Heart left ventricle (tissue), 16 donors: ENCODE measurements at places on chromosomes 7 and 10.

DNA sequence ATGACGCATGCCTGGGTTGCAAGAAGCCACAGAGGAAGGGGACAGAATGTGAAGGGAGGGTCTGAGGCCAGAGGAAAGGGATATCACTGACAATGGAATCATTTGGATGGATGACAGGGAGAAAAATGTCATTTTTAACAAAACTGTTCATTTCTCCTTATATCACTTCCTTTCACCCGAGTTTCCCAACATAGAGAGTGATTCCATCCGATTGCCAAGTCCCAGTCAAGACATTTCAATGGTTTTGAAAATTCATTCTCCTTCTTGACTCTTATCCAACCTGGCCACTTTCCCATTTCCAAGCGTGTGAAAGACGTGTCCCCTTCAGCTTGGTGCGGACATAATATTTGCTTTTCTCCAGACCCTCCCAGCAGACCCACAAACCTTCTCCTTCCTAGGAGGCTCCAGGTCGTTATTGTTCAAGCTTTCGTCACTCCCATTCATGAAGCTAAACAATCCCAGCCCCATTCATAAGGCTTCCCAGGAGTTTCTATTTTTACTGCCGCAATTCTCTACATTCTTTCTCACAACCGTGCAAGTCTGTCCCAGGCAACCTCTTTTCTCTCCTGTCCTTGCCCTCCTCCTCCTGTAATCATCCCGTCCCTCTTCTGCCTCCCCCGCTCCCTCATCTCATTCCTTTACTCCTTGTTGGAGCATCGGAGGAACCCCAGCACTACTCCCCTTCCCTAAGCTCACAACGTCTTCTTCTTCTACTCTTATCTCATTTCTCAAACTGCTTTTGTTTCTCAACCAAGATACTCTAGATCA lies 301.3 kb upstream of the KLF6 start:
- DNase-seq = peak; percentile 64

DNA sequence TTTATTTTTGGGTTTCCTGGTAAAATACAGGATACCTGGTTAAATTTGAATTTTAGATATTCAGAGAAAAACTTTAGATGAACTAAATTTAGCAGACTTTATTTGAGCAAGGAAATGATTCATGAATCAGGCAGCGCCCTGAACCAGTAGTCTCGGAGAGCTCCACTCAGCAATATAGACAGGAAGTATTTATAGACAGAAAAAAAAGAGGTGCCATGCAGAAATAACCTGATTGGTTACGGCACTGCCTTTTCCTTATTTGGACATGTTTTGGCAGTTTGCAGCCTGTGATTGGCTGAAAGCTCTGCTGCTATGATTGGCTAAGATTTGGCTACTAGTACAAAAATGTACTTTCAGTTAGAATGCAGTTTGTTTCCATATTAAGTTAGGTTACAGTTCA lies 198.3 kb upstream of the DKK1 start:
- no peak for DNase-seq

DNA sequence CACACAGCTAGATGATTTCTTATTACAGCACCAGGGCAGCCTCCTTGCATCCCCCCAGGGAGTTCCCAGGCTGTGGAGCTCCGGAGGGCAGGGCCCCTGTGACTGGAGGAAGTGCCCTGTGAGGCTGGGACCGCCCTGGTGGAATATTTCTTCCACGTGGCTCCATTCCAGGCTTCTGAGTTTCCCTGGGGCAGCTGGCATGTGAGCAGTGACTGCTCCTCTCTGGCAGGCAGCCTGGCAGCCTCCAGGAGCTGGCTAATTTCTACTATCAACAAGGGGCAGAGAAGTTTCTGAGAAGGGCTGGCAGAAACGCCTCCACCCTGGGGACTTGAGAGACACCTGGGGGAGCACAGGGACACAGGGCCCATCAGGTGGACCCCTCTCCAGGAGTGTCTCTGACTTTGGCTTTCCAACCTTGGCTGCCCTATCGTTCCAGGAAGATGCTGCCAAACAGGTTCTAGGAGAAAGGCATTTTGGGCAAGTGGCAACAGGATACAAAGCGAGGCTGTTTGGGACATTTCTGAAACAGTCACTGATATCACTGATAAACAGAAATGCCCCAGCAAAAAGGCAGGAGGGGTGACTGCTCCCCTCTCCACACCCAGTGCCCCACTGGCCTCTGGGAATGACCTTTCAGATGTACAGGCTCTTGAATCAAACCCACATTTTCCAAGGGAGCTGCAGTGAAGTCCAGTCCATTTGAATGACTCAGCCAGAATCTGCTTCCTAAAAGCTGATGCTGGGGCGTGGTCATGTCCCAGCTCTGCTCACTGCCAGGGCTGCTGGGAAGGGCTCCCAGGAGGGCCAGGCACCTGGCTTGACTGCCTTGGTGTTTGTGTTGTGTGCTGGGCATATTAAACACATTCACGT lies 16.1 kb downstream of the MYOF start:
- DNase-seq = peak; percentile 83

GRCh38 chr10:46033602-46034011 lies 3.2 kb upstream of the NCOA4 start:
- no peak for DNase-seq

DNA sequence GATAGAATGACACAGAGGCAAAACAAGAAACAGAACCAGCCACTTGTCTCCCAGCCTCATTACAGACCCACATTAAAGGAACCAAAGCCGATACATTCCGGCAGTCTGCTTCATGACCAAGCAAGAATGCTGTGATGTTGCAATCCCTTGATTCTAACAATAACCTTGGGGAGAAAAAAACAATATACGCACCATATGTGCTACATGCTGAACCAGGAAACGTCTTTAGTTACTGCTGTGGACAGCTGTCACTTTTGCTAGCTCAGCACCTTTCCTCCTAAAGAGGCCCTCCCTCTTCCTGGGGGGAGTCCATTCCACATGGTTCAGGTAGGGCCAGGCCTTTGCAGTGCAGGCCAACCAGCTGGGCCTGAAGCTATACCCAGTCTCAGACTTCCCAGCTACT lies 79.1 kb downstream of the PRTFDC1 start:
- peak; percentile 20 for DNase-seq

DNA sequence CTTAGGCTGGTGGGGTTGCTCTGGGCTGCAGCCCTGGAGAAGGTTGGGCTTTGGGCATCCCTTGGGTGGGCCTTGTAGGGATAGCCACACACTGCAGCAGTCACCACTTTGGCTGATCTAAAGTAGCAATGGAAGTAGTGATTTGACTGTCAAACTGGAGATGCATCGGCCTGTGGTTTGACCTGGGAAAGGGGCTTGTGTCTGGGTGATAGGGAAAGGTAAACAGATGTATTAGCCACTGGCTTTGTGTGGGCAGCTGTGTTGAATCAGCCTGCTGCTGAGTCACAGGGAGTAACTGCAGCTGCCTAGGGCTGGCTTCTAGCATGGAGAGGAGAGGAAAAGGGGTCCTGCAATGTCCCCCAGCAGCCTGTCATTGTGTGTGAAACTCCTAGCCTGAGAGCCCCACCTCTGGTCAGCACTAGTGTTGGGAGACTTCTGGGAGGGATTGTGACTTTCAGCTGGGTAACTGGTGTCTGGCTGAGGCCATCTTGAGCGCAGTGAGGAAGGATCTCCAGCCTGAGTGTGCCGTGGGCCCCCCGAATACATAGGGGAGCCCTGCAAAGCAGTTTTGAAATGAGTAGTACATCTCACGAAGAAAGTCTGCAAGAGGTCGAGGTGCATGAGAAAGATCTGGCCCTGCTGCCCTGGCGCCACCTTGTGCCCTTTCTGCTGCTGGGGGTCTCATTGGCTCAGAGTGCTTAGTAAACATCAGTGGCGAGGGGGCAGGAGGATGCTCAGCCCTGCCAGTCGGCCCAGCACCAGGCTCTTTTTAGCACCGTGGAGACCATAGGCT lies 117.3 kb downstream of the FANK1 start:
- DNase-seq = no peak

- no peak for DNase-seq
Measured at GRCh38 chr10:77837248-77837924, 89.2 kb downstream of the DLG5 start.

GRCh38 chr7:100406767-100407166 lies 21.7 kb downstream of the ZCWPW1 start:
- DNase-seq = no peak

- no peak for DNase-seq
Measured at GRCh38 chr7:20268824-20269223, 51.6 kb upstream of the MACC1 start.

GRCh38 chr10:132106431-132106830 lies 40.7 kb downstream of the JAKMIP3 start:
- no peak for DNase-seq

GRCh38 chr7:22120391-22121053 lies 174.8 kb upstream of the CDCA7L start:
- DNase-seq = no peak

DNA sequence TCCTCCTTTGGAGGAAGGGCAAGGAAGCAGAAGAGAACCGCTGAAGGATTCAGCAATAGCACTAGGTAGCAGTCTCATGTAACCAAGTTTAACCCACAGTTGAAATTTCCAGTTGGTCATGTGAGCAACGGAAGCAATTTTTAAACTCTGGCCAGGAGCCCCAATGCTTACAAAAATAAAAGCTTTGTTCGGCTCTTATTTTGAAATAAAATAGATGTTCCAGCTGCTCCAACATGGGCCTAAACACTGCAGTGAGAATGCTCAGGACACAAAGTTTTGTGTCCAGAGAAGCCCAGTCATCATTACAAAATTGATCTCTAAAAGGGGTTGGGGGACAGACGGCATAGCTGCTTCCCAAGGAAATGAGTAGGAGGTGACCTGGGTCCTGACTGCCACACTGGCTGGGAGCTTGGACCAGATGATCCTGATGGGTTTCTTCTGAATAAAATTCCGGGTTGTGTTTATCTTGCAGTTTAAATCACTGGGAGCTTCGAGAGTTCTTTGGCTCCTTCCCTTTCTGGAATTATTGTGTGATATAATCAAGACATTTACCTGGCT lies 452 bp upstream of the TMEM140 start:
- DNase-seq = no peak

GRCh38 chr7:157625973-157626742 lies 289.4 kb downstream of the DNAJB6 start:
- no peak for DNase-seq

GRCh38 chr7:50650057-50650664 lies 85.0 kb upstream of the DDC start:
- DNase-seq = no peak

- DNase-seq = no peak
Measured at GRCh38 chr10:20132816-20133215, 316.6 kb downstream of the PLXDC2 start.

- no peak for DNase-seq
Measured at GRCh38 chr7:151126491-151127137, 40.3 kb downstream of the AGAP3 start.

DNA sequence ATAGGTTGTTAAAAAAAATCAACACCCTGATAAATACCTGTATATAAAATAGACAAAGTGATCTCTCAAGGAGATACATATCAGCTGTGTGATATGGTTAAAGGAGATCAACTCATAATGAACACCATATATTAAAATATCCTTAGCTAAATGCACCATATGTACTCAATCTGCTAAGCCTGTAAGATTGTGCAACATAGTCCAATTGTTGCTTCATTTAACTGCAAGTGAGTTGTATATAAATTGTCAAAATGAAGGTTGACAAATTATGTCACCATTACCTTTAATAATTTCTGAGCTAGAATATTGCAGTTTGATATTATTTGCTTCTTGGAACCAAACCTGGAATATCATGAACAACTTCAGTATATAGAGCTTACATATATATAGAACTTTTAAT lies 283.7 kb downstream of the MALRD1 start:
- DNase-seq = no peak

DNA sequence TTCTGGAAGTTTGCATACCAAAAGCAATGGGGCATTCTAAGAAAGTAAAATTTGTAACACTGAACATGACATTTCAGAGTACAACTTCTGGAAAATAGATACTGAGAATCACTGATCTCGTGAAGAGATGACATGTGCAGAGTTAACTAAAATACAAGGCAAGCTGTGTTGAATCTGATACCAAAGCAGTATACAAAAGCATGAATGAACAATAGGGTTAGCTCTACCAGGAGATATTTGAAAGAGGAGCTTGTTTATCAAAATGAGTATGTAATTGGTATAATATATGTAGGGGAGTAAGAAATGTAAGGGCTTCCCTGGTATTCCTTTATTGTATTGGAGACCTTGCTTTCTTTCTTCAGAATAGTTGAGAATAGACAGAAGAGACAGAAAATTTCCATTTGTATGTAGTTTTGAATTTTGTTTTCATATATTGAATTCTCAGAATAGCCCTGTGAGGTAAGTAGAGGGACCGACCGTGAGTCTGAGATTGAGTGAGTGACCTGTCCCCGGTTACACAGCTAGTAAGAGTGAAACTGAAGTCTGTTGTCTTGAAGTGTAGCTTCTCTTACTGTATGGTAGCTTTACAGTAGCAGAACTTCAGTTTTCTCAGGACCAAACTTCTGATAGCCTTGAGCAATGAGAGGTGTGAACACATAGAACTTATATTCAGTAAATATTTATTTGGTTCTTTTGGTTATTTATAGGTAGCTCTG lies 5.0 kb downstream of the HBP1 start:
- DNase-seq = no peak

DNA sequence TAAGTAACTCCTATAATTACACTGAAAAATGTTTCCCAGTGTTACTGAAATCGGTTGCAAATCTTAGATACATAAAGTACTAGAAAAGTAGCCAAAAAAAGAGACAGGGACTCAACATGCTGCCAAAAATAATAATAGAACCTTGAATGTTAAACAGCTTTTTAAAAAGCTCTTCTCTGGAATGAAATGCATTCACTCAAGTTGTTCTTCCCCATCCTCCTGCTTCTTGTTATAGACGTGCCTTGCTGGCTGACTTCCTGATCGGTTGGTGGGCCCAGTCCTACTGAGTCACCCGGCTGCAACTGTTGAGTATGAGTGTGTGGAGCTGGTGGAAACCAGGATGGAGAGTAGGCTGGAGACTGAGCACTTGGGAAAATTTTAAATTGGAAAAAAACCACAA lies 30.6 kb upstream of the RAPGEF5 start:
- no peak for DNase-seq

DNA sequence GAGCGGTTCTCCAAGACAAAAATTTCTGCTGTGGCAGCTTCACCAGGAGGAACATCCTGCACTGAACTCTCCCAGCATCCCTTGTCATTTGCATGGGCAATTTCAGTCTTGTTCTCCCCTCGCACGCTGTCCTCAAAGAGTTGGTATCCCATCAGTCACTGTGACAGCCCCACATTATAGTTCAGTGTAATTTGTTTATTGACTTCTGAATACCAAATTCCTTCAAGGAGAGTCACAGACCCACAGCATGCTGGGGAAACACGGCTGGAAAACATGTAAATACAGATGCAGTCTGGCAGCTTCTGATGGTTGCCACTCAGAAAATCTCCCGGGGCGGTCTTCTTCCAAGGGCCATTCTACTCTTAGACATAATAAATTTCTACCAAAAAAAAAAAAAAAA lies 151.0 kb upstream of the NEBL start:
- DNase-seq = no peak
